Tibial artery (tissue), 4 donors: ENCODE measurements at places on chromosomes 5 and 9.

GRCh38 chr9:5864446-5864845 lies 26.2 kb upstream of the MLANA start:
- no peak for DNase-seq

DNA sequence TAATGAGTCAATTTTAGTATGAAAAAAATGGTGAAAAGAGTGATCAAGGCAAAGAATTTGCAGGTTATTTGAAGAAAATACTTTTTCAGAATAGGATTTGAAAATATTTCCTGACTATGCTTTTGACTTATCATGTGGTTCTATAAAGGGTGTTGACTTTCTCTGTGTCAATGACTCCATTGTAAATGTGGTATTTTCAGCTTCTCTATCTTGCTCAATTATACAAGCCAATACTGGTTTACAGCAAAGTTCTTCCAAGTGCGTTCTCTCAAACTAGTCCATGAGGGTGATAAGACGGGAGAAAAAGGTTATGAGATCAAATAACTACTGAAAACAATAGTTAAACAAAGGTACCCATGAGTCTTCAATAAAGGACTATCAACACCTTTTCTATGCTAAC lies 21.7 kb downstream of the IL33 start:
- no peak for DNase-seq

DNA sequence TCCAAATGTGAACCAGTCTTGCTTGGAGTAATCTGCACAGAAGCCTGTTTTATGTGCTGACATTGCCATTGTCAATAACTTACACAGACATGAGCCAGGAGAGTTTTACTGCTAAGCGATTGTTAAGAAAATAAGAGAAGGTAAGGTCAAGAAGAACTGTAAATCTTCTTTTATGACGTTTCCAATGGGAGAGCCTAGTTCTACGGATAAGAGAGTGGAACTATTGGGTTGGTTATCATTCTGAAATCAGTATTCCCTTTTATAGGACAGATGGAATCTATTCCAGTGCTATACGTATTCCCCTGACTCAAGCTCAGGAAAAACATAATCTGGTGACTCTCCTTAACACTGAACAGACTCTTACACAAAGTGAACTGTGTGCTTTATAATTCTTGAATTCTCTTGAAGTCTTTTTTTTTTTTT lies 137.9 kb upstream of the OTULINL start:
- DNase-seq = no peak

GRCh38 chr5:147643142-147643541 lies 133.3 kb upstream of the DPYSL3 start:
- DNase-seq = no peak

DNA sequence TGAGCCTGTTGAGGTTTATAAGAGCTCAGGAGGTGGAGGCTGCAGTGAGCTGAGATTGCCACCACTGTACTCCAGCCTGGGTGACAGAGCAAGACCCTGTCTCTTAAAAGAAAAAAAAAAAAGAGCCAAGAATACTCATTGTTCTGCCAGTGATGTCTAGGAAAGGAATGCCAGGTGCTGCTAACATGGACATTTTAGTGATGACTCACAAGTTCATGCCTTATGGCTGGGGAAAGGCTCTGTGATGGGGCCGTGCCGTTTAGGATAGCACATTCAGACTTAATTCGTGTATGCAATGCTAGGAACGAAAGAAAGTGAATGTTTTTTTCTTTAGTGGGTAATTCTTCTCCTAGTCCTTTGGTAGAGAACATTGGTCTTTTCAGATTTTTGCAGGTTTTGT lies 134.2 kb downstream of the ARHGAP26 start:
- DNase-seq = no peak

DNA sequence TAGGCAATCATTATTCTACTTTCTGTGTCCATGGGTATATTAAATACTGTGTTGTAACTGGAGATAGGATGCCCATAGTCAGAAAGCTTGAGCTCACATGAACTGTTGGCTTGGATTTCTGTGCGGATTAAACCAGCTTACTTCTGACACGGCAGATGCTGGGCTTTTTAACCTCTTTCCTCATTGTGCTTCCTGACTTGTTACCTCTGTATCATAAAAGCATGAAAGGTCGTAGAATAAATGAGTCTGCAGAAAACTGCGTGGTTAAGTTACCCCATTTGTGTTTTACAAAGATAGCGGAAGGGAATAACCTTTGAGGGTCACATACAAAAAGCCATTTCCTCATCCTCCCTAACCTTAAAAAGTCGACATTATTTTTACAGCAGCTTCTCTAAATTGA lies 199.5 kb upstream of the DMRT1 start:
- DNase-seq = no peak

DNA sequence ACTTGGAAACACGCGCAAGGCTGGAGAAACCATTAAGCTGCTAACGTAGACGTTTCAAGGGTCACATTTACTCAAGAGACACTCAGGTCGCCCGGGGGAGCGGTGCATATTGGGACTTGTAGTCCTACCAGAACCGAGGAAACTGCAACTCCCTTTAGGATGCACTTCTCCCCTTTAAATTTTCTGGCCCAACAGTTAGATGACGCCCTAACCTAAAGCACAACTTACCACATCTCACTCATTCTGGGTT lies 384 bp upstream of the DMXL1 start:
- no peak for DNase-seq

GRCh38 chr5:10689391-10690081 lies 71.5 kb downstream of the DAP start:
- DNase-seq = no peak

- DNase-seq = no peak
Measured at GRCh38 chr5:180689071-180689694, 39.8 kb upstream of the FLT4 start.

DNA sequence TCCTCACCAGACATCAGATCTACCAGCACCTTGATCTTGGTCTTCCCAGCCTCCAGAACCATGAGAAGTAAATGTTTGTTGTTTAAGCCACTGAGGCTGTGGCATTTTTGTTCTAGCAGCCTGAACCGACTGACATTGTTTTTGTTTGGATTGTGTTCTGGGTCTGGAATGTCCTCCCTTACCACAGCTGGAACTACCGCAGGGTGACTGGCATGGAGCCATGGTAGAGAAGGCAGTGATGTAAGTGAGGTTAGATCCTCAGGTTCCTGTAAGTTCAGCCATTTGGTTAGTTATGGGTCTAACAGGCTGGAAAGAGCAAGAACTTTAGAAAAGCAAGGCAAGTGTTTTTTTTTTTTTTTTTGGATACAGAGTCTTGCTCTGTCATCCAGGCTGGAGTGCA lies 209.3 kb downstream of the DAB2IP start:
- DNase-seq = peak; percentile 85

DNA sequence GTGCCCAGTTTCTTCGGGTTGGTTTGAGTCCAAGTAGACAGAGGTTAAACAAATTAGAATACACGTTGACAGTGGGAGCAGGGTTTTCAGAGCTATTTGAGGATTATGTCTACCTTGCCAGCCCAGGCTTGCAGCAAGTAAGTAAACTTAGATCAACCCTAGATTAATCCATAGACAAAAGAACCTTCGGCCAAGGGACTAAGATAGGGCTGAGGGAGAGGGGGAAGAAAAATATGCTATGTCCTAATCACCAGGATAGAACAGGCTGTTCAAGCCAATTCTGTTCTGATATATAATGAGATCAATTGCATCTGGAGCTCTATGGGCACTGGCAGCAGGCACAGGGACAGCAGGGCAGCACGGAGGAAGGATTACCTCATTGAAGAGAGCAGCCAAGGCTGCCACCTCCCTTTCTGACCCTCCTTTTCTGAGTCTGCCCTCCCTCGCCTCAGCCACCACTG lies 377.7 kb downstream of the PIK3R1 start:
- no peak for DNase-seq

DNA sequence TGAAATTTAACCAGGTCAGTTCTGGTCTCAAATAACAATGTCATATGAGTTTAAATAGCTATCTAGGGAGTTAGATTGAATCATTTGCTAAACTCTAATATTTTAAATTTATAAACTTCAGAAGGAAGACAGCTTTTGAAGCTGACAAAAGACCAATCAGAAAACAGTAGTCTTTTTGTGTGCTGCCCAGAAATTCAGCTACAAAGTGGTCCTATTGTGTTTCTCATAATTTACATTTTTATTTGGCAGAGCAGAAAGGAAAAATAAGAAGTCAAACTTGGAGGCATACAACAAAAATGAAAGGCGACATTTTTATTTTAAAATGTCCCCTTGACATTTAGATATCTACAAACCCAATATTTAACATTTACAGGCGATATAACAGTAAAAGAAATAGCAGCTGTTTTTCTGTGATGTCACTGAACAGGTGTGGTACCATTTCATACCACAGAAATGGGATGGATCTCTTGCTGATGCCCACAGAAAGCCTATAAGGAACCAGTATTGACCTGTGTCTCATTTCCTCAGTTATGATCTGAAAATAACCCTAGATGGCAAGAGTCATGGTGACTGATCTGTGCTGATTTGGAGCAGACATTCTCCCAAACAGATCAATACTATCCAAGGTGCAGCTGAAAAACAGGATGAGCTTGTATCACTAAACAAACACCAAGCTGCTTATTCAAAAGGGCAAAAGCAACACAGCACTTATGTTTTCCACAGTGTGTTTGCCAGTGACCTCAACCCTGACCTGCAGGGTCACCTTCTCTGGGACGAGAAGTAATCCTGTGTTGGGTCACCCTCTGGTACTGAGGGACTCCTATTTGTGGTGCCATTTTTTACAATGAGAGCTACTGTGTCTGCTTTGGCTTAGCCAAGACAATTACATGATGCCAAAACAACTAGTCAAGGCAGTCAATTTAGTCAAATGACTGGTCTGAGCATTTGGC lies 3.6 kb upstream of the FST start:
- no peak for DNase-seq

DNA sequence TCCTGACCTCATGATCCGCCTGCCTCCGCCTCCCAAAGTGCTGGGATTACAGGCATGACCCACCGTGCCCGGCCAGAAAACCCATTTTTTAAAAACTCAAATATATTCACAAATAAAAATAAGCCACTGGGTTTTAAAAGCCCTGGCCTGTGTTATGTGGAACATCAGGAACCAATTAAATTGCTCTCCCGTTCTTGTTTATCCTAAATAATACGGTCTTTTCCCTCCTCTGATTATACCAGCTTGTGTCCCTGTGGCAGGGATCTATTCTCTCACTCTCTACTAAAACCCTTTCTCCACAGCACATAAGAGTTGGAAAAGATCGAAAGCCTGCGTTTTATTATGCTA lies 30.1 kb upstream of the LPAR1 start:
- no peak for DNase-seq

- DNase-seq = no peak
Measured at GRCh38 chr5:95530416-95530815, 24.4 kb downstream of the SKIC3 start.

DNA sequence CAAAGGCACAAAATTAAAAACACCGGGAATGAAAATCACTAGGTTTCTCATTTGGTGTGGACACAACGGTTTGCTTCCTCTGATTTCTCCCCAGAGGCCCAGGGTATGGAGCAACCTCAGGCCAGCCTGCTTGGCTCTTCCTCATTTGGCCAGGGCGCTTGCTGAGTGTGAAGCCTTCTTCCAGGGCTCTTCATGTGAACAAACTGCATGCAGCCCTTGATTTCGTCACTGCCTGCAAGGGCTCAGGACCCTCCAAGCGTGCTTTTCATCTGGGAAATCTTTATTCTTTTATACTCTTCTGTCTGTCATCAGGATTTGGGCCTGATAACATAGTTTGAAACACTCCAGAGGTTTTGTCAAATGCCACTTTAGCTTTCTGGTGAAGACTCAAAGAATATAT lies 122.6 kb upstream of the KLF4 start:
- DNase-seq = peak; percentile 87

DNA sequence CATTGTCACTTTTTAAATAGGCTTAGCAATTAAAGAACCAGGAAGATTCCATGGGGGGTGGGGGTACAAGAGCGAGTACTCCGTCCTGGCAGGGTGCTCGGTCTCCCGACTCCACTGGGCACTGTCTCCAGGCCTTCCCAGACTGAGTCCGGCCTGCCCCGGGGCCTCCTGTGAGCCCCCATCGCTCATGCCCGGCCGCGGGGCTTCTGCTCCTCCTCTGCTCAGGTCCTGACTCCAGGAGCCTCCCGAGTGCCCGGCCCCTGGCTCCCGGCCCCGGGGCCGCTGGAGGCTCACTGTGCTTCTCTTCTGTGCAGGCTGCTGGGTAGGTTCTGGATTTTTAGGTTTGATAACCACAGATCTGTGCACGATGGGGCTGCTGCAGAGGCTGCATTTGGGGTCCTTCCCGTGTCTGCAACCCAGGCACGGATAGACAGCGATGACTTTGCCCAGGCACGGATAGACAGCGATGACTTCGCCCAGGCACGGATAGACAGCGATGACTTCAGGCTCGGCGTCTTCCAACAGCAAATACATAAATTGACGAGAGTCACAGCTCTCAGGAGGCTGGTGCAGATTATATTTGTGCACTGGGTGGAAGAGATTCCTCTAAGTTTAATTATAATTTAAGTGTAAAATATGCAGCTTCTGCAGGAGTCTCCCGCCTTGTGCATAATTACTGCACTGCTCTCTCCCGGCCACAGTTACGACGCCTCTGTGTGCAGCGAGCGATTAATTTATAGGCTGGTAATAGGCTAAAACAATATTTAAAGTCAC lies 74.8 kb upstream of the RXRA start:
- DNase-seq = no peak

DNA sequence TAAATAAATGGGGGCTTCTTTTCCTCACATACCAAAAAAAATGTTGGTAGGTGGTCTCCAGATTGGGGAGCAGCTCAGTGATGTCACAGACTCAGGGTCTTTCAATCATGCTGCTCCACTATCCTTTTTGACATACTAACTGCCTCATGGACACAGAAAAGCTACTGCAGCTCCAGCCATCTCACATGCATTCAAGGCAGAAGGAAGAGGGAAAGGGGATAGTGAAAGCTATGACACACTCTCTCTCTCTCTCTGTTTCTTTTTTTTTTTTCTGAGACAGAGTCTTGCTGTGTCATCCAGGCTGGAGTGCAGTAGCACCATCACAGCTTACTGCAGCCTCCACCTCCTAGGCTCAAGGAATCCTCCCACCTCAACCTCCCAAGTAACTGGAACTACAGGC lies 7.9 kb upstream of the ADGRD2 start:
- DNase-seq = peak; percentile 1

DNA sequence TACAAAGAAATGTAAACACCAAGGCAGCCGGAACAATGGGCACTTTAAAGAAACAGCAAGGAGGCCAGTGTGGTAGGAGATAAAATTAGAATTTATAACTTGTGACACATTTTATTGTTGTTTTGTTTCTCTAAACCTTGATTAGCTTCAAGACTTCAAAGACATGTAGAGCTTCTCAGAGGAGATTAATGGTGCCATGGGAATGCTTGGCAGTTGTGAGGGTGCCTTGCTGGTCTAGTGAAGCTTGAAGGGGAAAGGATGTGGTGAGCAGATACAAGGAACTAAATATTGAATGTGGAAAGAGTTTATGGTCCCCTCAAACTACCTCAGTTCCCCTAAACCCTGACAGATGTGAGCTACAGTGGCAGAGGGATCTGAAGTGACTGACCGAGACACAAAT lies 322.4 kb upstream of the ADAMTS16 start:
- no peak for DNase-seq

DNA sequence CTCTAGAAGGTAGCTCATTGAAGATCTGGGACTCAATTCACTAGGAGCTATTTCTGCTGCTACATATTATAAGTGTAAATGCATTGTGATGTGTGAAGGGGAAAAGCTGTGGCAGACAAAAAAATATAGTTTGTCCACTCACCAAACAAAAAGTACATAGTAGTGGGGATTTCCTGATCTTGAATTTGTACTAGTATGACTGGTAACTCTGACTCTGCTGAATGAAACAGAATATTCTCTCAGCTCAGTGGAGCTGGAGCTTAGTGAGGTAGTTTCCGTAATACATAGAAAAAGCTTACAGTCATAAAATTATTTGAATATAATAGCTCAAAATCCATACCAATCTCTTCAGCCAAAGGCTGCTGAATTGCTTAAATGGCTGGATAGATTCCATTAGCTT lies 455.6 kb upstream of the CD180 start:
- no peak for DNase-seq
